ENCODE measurements at places on chromosomes 13 and 19.

- no peak for DNase-seq
These were observed 1.1 kb upstream of the NDFIP2 start for GRCh38 chr13:79479882-79480281.

DNA sequence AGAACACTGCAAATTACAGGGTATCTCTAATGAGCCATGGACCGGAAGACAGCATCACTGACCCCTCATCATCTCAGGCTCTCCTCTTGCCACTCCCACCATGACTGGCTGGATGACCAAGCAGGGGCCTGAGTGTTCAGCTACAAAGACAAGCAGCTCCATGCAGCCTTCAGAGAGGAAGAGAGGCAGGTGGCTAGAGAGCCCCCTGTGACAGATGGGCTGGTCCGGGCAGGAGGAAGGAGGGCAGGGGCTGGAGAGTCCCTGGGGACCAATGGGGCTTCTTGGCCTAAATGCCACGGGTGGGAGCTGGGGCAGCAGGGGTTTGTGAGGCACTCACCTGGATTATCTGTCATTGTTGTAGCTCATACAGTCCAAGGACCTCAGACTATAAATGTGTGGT, 12.8 kb upstream of the RASA3 start:
- no peak for DNase-seq

DNA sequence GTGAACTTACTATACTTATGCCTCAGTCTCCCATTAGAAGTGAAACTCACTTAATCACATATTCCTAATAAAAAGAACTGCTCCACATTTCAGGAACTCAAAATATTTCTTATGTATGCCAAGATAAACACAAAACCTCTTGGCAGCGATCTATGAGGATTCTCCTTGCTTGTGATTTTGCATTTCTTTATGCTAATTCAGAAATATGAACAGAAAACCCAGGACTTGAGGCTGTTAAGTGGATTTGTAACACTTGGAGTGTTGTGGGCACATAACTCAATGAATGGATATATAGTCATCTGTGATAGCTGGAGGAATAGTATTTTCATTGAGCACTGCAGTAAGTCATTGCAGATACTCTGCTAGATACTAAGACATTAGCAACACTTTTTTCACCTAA, 5.6 kb upstream of the KATNAL1 start:
- DNase-seq, result no peak

DNA sequence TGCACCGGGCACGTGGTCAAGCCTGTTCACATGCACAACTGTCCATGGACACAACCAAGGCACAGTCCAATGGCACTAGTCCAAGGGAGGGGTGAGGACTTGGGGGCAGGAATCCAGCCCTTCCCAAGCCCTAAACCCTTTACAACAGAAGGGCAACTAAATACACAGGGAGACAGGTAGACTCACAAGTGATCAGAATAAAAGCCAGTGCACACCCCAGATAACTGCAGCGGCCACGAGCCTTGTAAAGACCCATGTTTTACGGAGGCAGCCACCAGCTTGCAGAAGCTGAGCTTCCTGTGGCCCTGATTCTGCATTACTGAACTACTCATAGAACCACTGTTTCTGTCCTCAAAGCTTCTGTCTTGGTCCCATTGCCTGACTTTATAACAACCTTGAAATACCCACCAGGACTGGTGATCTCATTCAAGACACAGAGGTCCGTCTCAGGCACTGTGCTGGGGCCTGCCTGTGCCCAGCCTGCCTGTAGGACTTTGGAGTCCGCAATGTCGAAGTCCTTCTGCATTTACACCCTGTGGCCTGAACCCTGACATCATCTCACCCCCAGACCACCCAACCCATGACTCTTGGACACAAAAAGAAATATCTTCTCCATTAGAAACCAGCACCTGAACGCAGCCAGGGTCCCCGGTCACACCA, 181.2 kb downstream of the COL4A1 start:
- no peak for DNase-seq

- DNase-seq, result no peak
These were observed 144.9 kb upstream of the ZNF507 start for GRCh38 chr19:32200312-32201038.

DNA sequence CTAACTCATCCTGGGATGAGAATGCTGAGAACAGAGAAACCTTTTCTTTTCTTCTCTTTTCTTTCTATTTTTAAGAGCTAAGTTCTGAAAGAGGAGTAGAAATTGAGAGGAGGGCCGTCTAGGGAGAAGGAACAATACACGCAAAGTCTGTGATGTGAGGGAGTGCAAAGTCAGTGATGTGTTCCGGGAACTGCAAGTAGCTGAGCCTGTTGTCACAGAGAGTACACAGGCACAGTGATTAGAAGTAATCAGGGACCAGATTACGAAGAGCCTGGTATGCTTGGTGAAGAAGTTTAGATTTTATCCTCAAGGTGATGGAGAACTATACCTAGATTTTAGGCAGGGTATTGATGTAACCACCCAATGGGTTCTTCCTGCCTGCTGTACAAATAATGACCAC, 32.0 kb upstream of the CXCL17 start:
- no peak for DNase-seq

- peak; percentile 72 for DNase-seq
These were observed 23.5 kb downstream of the NFIC start for GRCh38 chr19:3389876-3390371.

GRCh38 chr13:83633746-83634145, 248.5 kb downstream of the SLITRK1 start:
- no peak for DNase-seq

DNA sequence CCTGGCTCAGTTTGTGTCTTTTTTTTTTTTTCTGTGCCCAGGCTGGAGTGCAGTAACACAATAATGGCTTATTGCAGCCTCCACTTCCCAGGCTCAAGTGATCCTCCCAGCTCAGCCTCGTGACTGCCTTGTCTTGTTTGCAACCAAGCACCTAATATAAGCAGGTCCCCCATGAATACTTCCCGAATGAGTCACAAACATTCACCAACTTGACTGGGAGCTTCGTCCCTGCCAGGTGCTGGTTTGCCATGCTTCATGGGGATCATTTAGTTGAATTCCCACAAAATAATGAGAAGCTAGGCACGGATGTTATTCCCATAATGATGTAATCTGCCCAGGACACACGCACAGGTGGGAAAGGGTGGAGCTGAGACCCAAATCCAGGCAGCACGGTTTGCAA, 176.5 kb downstream of the CACNA1A start:
- DNase-seq, result no peak

DNA sequence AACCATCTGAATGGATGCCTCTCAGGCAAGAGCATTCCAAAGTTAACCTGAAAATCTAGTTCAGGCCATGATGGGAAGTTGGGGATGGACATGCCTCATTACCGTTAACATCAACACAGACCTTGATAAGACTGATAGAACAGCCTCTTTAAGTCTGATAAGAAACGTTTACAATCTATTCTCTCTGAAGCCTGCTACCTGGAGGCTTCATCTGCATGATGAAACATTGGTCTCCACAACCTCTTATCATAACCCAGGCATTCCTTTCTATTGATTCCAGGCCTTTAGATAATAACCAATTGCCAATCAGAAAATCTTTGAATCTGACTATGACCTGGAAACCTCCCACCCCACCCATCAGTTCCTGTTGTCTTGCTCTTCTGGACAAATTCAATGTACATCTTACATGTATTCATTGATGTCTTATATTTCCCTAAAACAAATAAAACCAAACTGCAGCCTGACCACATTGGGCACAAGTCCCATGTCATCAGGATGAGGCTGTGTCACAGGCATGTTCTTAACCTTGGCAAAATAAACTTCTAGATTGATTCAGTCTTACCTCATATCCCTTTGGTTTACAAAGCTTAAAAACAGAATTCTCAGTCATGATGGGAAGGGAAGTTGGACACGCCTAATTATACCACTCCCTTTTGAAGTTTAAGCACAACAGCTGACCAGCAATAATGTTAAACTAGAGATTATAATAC, 843.8 kb upstream of the SPRY2 start:
- no peak for DNase-seq

DNA sequence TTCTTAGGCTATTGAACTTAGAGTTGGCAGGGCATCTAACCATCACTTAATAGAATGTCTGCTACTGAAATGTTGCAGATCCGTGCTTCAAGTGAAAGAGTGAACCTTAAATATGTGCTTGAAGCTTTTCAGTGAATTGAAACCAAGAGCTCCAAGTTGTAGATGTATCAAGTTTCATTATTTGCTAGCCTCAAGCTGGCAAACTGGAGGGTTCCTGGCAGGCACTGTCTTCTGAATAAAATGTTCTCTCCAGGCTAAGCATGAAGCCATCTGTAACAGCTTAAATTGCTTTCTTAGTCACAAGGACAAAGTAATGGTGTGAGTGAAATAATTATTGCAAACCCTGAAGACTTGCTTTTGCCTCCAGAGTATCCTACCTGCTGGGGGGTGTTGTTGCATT, 415.0 kb upstream of the SPRY2 start:
- peak; percentile 12 for DNase-seq

- no peak for DNase-seq
These were observed 541.6 kb downstream of the SUCLA2 start for GRCh38 chr13:47459512-47459911.

DNA sequence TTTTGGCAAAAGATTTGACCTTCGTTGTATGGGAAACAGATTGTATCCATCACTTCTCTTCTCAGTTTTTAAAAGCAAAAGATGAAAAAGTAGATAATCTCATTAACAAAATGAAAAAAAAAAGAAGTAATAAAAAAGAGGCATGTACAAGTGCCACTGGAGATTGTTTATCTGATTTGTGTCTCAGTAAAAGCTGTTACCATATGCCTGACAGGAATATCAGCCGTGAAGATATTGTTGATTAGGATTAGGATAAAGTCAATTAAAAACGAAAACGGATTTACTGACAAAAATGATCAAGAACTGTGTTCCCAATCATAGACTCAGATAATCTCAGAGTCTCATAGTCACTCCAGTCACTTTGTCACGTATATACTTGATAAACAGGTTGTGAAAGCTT, 842.1 kb upstream of the SLC10A2 start:
- no peak for DNase-seq

DNA sequence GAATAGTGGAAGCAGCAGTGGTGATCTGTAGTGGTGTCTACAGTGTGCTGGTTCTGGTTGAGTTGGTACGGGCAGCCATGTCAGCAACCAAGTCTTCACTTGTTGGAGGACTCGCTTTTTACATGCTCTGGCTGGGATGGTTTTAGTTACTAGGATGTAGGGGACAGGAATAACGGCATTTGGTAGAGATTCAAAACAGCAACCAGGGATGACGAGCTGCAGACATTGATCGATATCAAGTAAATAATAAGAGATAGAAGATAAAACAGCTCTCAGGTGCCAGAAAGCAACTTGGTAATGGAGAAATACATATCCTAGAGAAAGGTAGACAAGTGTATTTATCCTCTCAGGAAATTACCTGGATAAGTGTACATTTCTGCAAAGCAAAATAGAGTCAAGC, 84.3 kb downstream of the PCCA start:
- DNase-seq, result no peak

- no peak for DNase-seq
These were observed 13.6 kb downstream of the POLR1D start for GRCh38 chr13:27635266-27635665.

- DNase-seq, result no peak
These were observed 242.6 kb upstream of the IRS2 start for GRCh38 chr13:110028838-110029621.

GRCh38 chr19:2266183-2266993, 10.2 kb upstream of the JSRP1 start:
- DNase-seq, result peak; percentile 28

- DNase-seq, result no peak
These were observed 10.8 kb downstream of the KRI1 start for GRCh38 chr19:10554760-10555609.

DNA sequence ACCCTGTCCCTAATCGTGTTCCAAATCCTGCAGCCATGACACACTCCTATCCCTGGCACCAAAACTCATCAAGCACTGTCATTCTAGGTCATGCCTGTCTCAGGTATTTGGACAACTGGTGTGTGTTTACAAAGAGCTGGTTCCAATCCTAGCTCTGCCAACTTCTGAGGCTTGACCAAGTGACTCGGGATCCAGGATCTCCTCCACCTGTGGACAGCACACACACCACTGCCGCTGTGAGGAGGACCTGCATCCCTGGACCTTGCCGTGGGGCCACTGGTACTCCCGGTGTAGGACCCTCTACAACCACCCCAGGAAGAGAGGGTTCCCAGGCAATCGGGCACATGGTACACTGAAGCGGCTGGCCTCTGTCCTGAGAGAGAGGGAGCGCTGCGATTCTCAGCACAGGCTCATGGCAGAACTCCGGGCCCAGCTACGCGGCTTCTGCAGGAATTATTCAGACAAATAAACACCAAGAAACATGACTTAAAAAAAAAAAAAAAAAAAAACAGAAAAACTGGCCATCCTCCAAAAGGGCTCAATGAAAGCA, 20.4 kb downstream of the MLLT1 start:
- DNase-seq, result no peak

DNA sequence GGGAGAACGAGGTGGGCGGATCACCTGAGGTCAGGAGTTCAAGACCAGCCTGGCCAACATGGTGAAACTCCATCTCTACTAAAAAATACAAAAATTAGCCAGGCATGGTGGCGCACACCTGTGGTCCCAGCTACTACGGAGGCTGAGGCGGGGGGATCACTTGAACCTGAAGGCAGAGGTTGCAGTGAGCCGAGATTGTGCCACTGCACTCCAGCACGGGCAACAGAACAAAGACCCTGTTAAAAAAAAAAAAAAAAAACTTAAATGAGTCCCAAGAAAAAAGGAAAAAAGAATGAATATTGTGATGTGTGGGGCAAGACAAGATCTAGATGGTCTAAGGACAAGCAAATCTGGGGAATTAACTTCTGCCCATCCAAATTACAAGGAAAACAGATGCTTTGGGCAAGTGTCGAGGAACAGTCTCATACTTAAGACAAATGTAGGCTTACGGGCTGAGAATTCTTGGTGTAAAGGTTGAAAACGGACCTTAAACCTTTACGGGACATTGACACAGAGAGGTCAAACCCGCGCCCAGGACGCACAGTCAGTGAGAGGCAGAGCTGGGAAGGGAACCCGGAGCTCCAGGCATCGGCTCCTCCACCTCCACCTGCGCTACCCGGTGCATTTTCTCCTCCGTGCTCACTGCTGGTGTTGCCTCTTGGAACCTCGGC, 656 bp upstream of the ZNF324 start:
- DNase-seq, result no peak
